IPS DF 19.7 (cell line): ENCODE measurements at places on chromosomes 2 and 18.

GRCh38 chr2:144133936-144134665, 385.8 kb downstream of the ZEB2 start:
- no peak for DNase-seq

GRCh38 chr2:88754585-88755320, 63.3 kb downstream of the RPIA start:
- no peak for DNase-seq

GRCh38 chr2:144115739-144116291, 404.1 kb downstream of the ZEB2 start:
- DNase-seq = no peak

GRCh38 chr2:46388881-46389280, 90.5 kb upstream of the TMEM247 start:
- DNase-seq = no peak

- no peak for DNase-seq
Measured at GRCh38 chr18:34321066-34321465, 96.4 kb upstream of the NOL4 start.

GRCh38 chr18:39058386-39059000, 1492.9 kb upstream of the CELF4 start:
- DNase-seq = no peak

DNA sequence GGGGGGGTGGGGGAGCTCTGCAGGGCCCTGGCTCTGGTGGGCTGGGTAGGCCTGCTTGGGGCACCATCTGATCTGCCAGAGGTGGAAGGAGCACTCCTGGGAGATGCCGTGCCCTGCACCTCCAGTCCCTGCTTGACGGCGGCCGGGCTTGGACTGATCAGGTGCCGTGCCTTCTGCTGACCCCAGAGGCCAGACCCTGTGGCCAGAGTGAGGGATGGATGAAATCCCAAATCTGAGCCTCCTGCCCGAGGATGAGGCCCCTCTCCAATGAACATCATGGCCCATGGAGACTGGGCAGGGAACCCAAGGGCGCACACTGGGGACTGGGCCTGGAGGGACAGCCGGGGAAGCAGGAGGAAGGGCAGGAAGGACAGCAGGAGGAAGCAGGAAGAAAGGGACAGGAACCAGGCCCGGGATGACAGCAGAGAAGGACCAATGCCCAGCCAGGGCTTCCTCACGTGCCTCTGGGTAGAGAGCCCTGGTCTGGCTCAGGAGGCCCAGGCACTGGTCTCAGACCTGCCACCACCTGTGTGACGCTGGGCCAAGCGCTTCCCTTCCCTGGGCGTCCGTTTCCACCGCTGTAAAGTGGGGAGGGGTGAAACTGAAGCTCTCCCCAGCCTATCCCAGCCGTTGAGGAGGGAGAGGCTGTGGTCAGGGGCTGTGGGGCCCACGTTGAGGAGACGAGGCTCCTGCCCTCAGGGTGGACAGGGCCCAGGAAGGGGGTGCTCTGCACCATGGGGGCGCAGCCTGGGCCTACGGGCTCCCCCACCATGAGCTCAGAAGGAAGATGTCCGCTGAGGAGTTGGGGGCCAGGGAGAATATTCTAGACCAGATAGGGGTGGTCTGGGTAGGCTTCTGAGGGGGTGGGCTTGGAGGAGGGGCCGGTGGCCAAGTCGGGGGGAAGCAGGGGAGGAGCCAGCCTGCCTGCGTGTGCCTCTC, 1.0 kb upstream of the GPR35 start:
- no peak for DNase-seq

- DNase-seq = no peak
Measured at GRCh38 chr2:172096626-172097547, 5.8 kb downstream of the DLX2 start.

GRCh38 chr2:77458216-77458615, 64.0 kb downstream of the LRRTM4 start:
- no peak for DNase-seq

DNA sequence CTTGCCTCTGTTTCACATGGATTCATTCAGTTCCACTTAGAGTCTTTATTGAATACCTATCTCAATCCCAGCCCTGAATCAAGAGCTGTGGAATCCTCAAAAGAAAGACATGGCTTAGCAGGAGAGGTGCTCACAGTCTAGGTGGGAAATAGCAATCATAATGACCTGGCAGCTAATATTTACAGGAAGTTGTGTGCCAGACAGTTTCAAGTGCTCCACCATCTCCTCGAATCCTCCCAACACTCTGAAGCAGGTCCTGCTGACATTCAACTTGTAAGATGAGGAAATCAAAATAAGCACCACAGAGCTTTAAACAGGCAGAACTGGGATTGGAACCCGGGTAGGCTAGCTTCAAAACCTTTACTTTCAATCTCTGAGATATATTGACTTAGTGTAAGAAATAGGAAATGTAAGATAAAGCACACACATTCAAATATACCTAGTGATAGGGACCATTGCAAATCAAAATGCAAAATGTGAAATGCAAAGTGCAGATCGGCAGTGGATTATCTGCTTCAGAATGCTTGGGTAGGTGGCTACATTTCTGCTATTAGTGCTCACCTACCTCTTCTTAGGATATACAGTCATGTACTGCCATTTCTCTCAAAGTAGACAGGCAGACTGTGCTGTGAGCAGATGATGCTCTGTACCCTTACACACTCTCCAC, 182.0 kb downstream of the PRKCE start:
- no peak for DNase-seq

DNA sequence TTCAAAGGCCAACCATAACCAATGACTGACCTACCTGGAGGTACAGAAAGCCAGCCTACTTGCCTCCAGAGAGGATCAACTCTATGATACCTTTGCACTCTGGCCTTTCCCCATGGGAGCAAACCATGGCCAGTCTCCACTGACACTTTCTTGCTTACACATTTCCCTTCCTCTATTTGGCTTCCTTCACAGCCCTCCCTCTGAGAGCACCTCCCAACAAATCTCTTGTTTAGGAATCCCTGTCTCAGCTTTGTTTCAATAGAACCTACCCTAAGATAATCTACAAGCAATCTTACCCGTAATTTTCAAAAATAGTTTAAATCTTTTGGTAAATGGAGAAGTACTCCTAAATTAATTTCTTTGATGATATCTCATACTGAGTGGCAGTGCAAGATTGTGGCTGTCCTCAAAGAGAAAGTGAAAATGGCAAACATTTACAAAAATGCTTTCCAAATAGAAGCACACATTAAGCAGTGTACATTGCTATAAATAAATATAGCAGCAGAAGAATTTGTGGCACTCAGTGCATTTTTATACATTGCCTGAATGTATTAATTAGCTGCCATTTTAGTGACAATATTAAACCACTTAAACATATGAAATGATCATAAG, 140.6 kb downstream of the CCDC148 start:
- DNase-seq = no peak

DNA sequence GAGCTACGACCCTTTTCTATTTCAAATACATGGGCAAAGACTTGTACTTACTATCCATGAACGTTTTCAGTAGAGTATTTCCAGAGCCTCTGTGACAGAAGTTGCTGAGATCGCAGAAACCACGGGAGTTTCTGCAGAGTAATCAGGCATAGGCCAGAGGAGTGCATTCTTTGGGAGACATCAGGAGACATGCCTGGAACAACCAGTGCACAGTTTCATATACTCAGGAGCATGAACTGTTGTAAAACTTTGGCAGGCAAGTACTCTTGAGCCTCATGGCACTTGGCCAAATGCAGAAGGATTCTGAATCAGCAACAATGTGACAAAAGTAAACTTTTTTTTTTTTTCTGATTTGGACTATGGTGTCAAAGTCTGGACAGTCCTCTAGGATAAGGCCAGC, 307.1 kb downstream of the GRB14 start:
- no peak for DNase-seq

DNA sequence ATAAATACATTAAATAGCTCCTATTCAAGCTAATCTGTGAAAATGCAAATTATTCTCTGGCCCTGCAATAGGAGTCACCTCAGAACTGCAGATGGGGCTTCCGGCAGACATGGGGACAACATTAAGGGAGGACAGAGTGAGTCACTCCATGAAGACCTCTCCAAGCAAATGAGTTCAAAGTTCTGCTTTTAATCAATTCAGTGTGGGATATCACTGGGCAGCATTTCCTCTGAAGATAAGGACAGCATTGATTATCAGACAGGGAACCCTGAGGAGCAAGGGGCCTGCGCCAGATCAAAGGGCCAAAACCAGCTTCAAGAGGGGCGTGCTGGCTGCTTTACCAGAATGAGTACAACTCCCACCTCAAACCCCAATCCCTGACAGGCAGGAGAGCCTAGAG, 356.9 kb upstream of the KLHL29 start:
- DNase-seq = no peak

GRCh38 chr2:94861308-94862152, 9.7 kb upstream of the TEKT4 start:
- no peak for DNase-seq

DNA sequence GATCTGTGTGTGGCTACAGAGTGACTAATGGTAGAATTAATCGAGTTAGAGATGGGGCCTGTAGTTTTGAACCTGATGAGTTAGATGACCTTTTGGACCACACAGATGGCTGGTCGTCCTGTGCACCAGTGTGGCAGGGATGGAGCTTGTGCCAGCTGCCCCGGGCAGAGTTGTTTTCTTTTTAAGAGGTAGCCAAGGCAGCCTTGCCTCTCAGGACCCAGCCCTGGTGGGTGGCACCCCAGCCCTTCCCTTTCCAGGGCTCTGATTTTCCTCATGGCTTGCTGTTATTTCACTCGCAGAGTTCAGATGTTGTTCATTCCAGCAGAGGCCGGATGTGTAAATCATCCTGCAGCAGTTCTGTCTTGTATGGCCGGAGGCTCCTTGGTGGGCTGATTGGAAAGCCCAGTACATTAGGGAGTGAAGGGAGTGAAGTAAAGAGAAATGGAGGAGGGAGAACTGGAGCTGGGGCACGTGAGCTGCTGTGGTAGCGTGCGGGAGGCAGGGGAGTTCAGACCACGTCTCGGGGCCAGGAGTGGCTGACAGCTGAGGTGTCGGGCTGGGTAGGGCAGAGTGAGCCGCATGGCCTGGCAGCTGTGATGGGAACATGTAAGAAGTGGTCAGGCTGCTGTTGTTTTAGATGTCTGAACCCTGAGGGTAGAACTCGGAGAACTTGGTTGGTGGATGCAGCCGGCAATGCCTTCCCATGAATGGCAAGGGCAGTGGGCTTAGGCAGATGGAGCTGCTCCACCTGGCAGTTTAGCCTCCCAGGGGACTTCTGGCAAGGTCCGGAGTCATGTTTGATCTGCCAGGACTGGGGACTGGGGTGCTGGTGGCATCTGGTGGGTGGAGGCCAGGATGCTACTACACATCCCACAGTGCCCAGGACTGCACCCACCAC, 28.8 kb downstream of the ASAP2 start:
- no peak for DNase-seq

GRCh38 chr2:9799011-9799596, 44.2 kb upstream of the TAF1B start:
- DNase-seq = no peak
